ENCODE measurements at places on chromosomes 12 and 14.
A peak's percentile ranks its signal among the peaks of the same experiment; 100 is the strongest.

- DNase-seq = no peak
These were observed 54.4 kb downstream of the SMUG1 start for GRCh38 chr12:54134395-54134794.

DNA sequence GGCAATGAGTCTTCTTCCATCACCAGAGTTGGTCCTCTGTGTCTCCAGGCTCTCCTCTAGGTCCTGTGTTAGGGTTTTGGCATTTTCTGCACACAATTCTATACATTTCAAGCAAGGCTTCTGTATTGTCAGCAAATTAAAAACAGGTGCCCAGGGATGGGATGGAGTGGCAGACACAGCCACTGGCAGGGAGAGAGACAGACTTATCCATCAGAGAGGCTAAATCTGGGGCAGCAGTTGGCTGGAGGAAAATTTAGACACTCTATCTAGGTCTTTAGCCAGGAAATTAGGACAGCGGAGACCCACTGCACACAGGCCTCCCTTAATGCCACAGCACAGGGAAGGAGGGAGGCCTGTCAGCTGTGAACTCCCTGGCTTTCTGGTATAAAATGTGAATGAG, 20.2 kb downstream of the PLEKHD1 start:
- no peak for DNase-seq

GRCh38 chr12:12476857-12477531, 85.7 kb downstream of the DUSP16 start:
- no peak for DNase-seq

DNA sequence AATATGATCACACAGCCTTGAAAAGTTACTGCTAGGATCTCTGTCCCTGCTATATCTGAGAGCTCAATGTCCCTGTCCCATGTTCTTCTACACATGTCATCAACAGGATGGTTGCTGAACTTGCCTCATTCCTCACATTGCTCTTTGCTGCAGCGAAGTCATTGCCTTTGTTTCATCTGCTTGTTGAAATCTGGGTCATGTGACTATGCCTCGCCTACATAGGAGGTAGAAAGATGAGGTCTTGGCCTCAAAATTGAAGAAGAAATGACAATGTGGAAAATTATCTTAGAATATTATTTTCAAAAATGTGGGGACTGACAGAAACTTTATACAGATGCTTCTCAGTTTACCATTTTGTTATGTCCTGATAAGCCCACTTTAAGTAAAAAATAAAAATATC, 494.2 kb downstream of the SOX5 start:
- no peak for DNase-seq

- peak; percentile 27 for DNase-seq
These were observed 383.8 kb downstream of the PCNX1 start for GRCh38 chr14:71290960-71291466.

DNA sequence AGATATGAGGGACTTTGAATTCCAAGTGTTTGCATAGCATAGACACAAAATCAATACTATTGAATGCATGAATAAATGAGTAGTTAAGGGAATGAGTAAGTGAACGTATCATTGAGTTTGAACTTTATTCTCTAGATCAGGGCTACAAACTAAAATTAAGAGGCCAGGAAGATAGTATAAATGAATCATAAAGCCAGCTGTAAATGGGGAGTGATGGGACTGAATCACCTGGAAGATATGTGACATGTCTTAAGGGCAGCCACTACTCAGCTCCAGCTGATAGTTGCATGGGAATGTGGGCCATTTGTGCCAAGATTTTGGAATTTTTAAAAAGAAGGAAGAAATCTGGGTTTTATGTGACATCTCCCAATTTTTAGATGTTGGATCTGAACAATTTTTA, 229.9 kb downstream of the AKAP6 start:
- DNase-seq = no peak

DNA sequence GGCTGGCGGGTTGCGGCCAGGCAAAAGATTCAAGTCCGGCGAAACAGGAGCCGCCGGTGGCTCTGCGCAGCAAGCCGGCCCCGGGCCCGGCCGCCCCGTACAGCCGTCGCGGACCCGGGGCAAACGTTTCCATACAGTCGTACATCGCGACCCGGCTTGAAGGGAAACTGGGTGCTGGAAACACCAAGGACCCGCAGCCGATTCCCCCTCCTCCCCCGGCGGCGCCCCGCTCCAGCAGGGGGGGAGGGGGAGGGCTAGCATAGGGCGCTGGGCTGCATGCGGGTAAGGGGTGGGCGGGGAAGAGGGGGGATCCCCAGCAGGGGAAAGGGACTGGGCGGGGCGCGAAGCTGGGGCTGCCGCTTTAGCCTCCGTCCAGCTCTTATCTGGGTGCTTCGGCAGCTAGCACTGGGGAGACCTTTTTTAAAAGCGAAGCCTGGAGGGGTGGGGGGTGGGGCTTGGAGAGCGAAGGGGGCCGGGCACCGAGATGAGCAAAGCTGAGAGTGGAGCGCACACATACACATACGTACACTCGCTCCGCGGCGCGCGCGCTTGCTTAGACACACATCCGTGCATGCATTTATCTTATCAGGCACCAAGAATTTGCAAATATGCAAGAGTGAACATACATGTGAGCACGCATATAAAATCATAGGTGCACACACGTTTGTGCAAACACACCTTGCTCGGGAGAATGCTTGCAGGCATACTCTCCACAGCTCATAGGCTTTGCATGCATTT, 11.9 kb downstream of the RARG start:
- DNase-seq = peak; percentile 77

- peak; percentile 64 for DNase-seq
These were observed at the start of gene DYRK2 for GRCh38 chr12:67648521-67649260. DYRK2 (plus strand) TSS chr12:67648745; CDS start chr12:67649134, 389 bp downstream.

- DNase-seq = no peak
These were observed 33.6 kb downstream of the TMEM233 start for GRCh38 chr12:119627019-119627643.

- DNase-seq = peak; percentile 6
These were observed 604 bp downstream of the HCFC2 start for GRCh38 chr12:104064842-104065427.

DNA sequence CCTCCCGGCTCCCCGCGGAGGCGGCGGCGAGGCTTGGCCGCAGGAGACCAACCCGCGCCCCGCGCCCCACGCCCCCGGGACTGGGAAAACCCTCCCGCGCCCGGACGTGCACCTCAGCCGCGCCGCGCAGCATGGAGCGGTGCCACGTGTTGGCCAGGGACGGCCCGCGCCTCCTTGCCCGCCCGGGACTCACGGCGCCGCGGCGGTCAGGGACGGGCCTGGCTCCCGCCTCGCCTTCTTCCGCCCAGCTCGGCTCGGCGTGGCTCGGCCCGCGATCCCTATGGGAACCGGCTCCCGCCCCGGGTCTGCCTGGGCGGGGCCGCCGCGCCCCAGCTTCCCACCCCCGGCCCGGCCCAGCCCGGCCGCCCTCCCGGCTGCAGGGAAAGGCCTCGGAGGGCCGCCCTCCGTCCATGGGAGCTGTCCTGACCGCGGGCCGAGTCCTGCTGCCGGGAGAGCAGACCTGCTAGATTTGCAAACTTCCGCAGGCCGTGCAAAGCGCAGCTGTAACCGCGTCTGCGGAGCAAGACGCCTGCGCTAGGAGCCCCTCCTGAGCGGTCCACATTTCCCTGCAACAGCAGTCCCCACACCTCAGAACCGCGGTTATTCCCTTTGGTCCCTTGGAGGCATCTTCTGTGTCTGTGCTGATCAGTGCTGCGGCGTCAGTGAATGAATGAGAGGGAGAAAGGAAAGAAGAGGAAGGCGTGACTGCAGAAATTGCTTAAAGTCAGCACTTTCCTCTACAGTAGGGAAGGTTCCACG, at the start of gene CDKL1:
CDKL1 (minus strand) TSS at position 251 of the 759 bp plus-strand sequence. CDS start 1,013 bp downstream, outside the sequence.
- DNase-seq = peak; percentile 63

DNA sequence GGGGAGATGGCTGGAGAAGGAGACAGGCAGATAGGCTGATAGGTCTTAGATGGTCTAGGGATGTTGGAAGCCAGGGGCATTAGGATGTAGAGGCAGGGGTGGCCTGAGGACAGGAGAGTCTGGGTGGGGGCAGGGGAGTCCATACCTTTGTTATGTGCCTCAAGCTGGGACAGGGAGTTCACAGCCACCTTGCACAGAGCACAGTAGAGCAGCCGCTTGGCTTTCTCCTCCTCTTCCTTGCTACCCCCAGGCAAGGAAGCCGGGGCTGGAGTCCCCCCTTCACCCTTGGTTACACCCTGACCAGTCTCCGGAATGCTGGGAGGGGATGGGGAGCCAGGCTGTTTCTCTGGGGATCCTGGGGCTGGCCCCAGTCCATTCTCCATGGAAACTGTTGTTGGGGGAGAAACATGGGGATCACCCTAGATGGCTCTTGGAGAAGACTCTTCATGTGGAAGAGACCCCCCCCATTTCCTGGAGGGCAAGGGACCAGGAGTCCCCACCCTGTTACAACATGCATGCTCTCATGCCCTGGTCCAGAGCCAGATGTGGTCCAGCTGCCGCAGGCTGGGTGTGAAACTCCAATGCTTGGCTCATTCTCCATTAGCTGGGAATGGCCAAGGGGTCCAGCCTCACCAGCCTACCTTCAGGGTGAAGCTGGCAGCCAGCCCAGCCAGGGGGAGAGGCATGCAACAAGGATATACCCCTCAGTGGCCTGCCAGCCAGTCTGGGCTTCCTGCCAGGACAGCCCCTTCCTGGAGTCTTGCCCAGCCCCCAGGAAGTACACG, 7.2 kb upstream of the GPR84 start:
- DNase-seq = no peak

DNA sequence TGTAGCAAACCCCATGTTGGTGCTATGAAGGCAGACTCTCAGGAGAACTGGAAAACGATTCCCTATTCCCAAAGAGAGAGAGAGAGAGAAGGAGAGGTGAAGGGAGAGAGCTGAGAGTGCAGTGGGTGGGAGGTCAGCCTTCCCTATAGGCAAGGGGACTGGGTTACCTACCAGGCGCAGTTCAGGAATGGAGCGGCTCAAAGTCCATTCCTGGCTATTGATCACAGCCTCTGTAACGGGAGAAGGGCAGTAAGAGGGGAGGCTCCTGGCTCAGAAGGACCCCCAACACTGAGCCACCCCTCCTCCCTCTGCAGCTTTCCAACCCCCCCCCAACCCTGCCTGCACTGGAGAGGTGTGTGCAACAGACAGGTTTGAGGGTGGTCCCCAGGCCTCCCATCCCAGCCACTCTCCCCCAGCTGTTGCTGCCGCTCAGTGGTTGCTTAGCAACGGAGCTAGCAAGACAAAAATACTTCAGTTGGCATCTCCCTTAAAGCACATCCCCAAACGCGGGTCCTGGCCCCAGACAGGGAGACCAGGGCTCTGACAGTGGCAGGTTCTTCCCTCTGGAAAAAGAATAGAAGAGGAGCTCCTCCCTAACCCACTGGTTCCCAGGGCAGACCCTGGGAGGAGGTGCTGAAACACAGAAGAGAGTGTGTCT, 3.2 kb downstream of the AGAP2 start:
- DNase-seq = no peak

GRCh38 chr14:49945448-49946319, 52.8 kb downstream of the ARF6 start:
- DNase-seq = no peak

DNA sequence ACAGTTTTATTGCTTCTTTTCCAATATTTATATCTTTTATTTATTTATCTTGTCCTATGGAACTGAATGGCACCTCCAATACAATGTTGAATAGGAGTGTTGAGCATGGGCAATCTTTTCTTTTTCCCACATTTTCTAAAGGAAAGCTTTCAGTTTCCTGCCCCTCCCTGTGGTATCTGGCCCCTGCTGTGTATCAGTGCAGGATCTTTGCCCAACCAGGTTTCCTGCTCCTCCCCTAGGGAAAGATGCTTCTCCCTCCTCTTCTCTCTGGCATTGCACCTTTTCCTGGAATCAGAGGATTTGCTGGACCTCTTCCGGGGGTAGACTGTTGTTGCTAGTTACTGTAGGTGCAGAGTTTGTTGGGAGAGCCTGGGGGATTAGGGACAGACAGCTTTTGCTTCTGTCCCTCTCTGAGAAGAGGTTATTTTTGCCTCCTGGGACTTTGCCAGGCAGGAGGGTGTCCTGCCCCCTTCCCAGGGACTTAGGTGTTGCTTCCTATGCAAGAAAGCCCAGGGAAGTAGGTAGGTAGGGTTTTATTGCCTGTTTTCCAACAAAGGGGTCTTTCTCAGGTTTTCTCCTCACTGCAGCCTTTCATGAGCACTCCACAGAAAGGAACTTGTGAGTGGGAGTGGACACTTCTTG, 67.6 kb downstream of the POLR3B start:
- no peak for DNase-seq

DNA sequence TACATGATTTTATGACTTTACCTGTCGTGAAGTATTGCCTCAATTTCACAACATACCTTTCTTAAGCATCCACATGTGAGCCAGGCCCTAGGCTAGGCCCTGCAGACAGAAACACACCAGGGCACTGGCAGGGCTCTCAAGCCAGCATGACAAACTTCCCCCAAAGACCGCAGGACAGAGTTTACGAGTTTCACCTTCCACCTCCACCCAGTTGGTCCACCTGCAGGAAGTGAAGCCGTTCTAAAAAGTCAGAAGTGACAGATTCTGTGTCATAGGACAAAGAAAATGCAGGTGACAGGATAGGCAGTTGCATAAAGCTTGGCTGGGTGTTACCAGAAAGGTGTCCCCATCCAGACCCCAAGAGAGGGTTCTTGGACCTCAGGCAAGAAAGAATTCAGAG, 382.3 kb downstream of the PCNX1 start:
- peak; percentile 12 for DNase-seq

DNA sequence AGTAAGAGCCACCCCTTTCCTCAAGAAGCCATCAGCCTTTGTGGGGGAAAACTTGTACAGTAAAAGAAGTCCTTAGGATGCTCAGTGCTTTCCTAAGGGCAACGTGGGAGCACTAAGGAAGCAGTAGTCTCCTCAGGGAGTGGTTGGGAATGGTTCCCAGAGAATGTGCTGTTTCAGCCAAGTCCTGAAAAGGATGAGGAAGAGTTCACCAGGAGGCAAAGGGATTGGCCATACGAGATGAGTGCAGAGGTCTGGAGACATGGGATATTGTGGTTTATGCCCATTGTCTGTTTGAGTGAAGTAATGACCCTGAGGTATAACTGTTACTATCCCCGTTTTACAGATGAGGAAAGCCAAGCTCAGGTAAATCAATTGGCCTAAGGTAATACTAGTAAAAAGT, 86.0 kb upstream of the ATF1 start:
- DNase-seq = no peak

DNA sequence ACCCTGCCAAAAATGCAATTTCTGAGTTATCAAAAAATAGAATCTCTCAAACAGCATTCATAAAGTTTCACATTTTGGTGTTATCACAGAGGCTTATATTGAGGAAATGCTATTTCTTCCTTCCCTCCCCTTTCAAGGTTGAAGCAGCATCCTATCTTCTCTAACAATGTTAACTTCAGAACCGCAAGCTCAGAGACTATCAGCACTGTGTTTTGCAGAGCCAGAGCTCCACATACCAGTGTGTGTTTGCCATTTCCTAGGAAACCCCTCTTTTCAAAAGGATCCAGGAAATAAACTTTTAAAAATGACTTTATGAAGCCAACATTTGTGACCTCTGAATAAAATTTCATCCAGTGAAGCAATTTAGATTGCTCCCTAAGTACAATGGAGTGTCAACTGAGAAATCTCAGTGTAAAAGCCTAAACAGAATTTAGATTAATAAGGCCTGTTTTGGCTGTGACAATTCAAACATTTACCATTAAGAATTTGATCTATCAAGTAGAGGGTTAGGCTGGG, 332.6 kb downstream of the NOVA1 start:
- no peak for DNase-seq
